ENCODE measurements at places on chromosomes 3 and 15.

DNA sequence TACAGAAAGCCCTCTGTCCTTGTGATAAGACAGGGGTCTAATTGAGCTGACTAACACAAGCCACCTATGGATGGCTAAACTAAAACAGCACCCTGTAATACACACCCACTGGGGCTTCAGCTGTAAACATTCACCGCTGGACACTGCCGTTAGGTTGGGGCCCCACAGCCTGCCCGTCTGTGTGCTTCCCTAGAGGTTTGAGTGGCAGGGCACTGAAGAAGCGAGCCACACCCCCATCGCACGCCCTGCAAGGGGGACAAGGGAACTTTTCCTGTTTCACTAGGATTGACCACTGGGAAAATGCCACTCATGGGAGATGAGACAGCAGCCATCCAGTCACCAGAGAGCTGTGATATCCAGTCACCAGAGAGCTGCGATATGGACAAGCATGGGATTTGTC lies 335.7 kb upstream of the CFAP20DC start:
- DNase-seq, result no peak

DNA sequence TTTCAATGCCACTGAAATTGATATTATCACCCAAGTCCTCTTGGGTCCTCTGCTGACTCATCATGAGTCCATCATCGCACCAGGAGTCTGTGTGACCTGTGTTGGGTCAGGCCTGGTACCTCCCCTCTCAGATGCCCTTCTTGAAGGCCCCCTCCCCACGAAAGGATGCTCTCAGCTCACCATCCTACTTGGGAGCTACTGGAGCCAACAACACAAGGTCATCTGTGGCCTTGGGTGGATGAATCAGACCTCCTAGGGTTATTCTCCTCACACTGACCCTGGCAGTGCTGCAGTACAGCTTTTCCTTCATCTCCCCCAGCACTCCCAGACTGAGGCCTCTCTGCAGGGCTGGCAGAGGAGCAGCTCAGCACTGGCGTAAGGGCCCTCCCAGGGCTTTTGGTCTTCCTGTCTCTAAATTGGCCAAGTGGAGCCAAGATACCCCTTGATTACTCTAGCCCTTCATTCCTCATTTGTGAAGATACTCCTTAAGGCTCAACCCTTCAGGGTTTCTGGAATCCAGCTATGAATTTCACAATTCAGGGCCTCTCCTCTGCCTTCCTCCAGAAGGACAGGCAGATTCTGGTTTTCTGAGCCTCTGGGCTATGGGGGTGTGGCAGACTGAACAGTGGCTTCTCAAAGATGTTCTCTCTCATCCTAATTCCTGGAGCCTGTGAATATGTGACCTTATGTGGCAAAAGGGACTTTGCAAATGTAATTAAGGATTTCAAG lies 80.7 kb upstream of the GSK3B start:
- DNase-seq, result no peak

DNA sequence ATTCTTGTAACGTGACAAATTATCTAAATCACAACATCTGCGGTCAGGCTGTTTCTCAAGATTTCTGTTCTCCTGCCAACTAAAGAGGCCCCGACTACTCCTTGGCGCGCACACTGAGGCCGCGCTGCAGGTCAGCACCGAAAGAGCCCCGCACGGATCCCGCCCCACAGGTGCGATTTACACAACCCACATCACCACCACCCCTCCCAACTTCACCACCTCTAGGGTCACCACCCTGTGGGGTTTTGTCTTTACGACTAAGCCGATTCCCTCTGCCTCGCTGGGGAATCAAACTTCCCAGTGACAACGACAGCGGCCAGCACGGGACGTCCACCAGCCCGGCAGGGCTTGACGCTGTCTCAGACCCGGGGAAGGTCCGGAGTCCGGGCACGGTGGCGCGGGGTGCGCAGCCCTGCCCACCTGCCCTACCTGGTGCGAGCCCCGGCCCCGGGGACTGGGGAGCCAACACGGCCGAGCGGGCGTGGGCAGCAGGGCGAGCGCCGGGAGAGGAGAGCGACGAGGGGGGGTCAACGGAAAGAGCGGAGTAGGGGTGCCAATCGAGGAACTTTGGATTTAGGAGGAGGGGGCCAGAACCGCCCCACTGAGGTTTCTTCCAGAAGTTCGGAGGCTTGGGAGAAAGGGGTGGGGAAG lies 764 bp downstream of the UACA start:
- DNase-seq, result peak; percentile 26

DNA sequence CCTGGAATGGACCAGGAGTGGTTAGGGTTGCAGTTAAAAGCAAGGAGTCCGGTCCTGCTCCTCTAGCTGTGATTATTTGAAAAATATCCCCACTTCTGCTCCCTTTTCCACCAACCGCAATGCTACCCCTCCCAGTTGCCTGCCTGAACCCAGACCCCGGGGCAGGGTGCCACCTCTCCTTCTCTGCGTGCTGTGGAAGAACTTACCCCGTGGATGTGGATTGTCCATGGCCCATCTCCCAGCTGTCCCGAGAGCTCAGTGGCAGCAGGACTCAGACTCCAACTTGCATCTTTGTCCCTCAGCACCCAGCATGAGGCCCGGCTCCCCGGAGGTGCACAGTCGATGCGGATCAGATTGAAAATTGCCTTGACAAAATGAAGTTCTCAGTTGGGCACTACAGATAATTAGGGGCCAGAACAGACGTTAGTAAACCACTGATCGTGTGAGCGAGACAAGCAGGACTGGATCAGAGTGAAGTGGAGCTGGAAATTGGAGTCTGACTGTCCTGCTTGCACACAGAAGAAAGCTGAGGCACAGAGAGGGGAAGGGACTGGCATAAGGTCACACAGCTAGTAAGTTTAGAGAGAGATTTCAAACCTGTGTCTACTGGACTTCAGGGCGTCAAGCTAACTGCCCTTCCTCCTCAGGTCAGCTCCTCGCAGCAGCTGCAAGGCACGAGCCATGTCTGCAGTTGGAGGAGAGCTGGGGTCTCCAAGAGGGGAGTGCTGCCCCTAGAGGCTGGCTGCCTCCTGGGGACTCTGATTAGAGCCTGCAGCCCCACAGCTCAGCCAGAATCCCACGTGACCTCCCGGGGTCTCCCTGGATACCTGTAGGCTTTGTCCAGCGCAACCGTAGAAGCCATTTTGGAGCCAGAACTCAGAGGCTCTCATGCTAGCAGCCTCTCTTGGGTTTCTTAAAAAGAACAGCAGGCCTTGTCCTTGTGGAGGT lies 14.7 kb downstream of the SLC6A1 start:
- DNase-seq, result no peak

GRCh38 chr15:89647191-89647851 lies 7.9 kb downstream of the KIF7 start:
- peak; percentile 41 for DNase-seq

DNA sequence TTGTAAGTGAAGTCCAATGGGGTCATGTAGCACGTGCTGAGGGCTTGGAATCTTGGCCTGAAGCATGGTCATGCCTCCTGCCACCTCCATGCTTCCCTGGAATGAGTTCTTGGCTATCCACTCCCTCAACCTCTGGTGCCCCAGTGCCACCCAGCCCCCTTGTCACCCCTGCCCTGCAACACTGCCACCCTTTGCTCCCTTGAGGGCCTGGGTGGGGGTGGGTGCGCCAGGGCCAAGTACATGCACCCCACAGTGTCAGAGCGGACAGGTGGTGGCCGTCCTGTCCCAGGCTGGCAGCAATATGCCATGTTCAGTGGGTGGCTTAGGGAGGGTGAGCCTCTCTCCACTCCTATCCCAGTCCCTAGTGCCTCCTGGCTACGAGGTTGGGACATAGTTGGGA lies 27.6 kb upstream of the C15orf39 start:
- no peak for DNase-seq

DNA sequence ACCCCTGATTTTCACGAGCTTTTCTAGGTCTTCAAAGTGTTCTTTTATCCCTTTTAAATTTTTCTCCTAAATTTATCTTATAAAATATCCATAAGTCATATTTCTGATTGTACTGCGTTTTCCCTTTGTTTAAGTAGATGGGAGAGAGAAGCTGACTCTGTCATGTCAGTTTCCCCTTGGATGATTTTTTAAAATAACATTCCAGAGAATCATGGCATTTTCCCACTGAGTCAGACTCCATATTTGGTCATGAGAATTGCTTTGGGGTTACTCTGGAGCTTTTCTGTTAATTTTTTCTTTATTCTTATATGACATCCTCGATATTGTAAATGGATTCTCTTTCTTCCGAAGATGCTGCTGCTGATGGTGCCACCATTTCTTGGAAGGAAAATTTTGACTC lies 28.6 kb upstream of the UMPS start:
- peak; percentile 88 for DNase-seq

- DNase-seq, result peak; percentile 64
Measured at GRCh38 chr15:50883903-50884302, 24.6 kb upstream of the AP4E1 start.

GRCh38 chr3:122104515-122105194 lies 49.5 kb downstream of the CD86 start:
- DNase-seq, result no peak

DNA sequence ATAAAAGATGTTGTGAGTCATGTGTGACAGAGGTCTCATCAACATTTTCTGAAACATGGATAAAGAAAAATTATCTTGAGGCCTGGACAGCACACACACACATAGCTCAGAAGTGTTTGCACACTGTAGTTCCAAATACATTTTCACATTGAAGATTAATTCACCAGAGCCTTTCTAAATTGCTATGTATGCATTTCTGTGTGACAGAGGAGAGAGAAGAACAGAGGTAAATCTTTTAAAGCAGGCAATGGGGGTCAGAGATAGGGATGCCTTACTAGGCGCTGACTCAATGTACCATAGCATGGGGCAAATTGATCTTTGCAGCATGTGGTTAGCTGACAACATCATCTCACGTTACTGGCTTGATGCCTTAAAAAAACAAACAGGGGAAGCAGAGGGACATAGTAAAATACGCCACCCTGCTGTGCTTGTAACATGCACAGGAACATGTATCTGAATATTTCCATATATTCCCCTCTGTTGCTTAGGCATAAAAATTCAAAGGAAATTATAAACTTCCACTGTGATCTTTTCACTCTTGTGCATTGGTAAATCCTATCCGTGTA lies 7.7 kb downstream of the POU1F1 start:
- no peak for DNase-seq

DNA sequence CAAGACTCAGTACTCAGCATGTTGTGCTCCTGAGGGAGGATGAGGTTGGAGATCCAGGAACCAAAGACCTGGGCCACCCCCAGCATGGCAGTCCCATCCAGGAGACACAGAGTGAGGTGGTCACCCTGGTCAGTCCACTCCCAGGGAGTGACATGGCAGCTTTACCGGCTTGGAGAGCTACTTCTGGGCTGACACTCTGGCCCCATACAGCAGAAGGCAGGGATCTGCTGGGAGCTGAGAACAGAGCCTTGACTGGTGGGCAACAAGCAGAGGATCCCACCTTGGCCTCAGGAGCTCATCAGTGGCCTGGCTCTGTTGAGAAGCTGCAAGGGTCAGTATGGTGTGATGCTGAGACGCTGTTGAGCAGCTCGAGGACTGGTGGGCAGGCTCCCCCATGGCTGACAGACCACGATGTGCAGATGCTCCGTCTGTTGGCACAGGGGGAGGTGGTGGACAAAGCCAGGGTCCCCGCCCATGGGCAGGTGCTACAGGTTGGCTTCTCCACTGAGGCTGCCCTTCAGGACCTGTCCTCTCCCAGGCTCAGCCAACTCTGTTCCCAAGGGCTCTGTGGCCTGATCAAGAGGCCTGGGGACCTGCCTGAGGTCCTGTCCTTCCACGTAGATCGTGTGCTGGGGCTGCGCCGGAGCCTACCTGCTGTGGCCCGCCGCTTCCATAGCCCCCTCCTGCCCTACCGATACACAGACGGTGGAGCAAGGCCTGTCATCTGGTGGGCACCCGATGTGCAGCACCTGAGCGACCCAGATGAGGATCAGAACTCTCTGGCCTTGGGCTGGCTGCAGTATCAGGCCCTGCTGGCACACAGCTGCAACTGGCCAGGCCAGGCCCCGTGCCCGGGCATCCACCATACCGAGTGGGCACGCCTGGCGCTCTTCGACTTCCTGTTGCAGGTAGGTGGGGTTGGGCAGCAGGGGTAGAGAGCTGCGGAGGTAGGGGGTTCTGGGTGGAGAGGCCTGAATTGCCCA lies 53.8 kb downstream of the GASK1A start:
- DNase-seq, result no peak

GRCh38 chr15:78979456-78980320 lies 34.8 kb upstream of the CTSH start:
- DNase-seq, result peak; percentile 52

- no peak for DNase-seq
Measured at GRCh38 chr3:126211569-126211968, 31.2 kb upstream of the ALDH1L1 start.

GRCh38 chr15:64877435-64877834 lies 34.3 kb upstream of the ANKDD1A start:
- DNase-seq, result no peak
